Inflammatory macrophage treated with lipopolysaccharide for 1 hour (primary cell): ENCODE measurements at places on chromosomes 5 and 9.

- DNase-seq, result no peak
Observed at GRCh38 chr9:135392511-135392910, 87.1 kb upstream of the PPP1R26 start.

DNA sequence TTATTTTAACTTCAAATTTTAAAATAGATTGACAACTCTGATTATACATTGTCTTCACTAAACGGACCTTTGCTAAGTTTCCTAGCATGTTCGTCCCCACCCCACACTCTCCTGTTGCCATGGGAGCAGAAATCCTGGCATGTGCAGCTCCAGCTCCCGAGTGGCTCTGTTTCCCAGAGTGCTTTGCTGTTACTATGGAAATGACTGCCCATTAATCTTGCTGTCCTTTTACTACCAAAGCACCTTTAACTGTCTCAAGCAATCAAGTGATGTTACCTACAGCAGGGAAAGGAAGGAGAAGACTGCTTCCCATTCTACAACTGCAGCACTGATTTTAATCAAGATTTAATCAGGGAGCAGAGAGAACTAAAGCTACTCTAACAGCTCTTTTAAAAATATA lies 212.0 kb upstream of the KIF2A start:
- DNase-seq, result no peak

DNA sequence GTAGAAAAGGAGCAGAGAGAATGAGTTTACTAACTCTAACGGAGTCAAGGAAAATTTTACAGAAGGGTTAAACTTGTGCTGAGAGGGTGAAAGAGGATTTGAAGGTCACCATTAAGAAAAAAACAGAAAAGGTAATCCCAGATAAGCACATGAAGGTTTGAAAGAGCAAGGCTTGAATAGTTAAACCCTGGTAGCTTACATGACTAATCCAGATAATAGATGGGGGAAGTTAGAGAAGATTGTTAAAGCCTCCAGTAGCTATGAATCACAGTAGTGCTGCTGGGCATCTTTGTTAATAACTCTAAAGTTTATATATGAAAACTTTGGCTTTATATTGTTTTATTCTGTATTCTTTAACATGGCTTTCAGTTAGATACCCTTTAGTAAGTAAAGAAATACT lies 354.5 kb upstream of the FTMT start:
- no peak for DNase-seq

- no peak for DNase-seq
Observed at GRCh38 chr9:17876687-17877086, 297.8 kb downstream of the SH3GL2 start.
